ENCODE measurements at places on chromosomes 3 and 15.

GRCh38 chr3:48765376-48765775, 48.4 kb upstream of the IP6K2 start:
- DNase-seq = no peak

DNA sequence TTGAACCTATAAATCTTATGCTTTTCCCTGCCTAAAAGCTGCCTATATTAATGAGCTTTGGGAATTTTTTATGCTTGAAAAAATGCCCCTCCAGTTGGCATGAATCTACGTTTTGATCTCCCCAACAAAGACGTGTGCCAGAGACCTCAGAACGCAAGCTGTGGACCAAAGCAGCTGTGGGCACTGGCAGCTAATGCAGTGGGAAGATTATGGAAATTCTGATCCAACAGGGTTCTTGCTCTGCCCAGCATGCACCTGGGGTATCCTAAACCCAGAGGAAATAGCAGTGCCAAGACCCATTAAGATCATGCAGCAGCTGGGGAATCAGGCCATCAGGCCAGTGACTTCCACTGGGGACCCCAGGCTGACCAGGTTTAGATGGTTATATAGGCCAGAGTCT, 423.0 kb downstream of the ZBBX start:
- no peak for DNase-seq

DNA sequence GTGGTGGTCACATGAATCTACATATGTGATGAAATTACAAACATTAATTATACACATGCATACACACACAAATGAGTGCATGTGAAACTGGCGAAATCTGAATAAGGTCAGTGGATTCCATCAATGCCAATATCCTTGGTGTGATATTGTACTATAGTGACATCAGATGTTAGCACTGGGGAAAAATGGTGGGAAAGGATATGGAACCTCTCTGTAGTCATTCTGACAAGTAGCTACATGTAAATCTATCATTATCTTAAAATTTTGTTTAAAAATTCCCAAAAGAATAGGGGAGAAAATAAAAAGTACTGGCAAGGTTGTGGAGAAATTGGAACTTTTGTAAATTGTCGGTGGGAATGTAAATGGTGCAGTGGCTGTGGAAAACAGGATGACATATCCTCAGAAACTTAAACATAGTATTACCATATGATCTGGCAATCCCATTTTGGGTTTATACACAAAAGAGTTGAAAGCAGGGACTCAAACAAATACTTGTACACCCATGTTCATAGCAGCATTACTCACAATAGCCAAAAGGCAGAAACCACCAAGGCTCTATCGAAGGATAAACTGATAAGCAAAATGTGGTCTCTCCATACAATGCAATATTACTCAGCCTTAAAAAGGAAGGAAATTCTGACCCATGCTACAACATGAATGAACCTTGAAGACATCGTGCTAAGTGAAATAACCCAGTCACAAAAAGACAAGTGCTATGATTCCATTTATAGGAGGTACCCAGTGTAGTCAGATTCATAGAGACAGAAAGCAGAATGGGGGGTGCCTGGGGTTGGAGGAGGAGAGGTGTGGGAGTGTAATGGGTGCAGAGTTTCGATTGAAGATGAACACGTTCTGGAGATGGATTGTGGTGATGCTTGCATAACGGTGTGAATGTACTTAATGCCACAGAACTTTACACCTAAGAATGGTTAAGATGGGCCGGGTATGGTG, 25.3 kb upstream of the HRH1 start:
- DNase-seq = no peak

DNA sequence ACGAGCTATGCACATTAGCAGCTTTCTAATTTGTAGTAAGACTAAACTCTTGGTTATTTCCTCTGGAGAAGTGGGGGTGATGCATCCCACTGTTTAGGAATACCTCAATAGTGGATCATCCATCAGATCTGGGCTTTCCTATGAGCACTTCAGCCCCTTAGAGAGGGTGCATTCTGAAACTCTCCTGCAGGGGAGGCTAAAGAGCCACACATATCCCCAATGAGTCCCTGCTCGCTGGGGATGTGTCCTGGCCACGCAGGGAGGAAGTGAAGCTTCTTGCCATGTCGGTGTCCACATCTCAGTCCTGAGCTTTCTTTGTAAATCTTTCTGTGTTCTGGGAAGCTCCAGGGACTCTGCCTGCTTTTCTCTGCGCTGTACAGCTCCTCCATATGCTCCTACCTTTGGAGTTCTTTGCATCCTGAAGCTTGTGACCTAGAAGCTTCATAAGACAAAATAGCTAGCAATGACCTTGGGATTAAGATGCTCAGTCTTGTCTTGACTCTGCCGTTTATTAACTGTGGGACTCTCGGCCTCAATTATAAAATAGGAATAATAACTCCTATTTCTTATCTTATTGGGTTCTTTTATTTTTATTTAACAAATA, 28.3 kb upstream of the MASP1 start:
- peak; percentile 28 for DNase-seq

DNA sequence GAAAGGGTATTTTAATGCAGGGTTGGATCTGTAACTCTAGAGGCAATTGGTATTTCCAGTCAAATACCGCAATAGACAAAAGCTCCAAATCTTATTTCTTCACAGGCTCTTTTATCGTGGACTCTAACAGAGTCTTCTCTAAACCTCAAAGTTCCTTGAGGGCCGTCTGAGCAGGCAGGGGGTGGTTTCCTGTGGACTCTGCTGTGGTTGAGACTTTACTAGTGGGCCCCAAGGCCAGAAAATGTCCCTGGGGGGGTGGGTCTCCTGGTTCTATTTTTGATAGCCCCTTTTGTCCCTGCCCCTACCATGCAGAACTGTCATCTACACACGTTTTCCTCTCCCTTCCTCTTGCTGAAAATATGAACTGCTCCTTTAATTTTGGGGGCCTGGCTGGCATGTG, 80.1 kb downstream of the ASB7 start:
- no peak for DNase-seq

- no peak for DNase-seq
These were observed 12.8 kb downstream of the CSNK1G1 start for GRCh38 chr15:64343222-64343621.

- no peak for DNase-seq
These were observed 147.1 kb upstream of the IGF1R start for GRCh38 chr15:98501192-98501591.

- no peak for DNase-seq
These were observed 713.5 kb upstream of the LMCD1 start for GRCh38 chr3:7787871-7788828.

DNA sequence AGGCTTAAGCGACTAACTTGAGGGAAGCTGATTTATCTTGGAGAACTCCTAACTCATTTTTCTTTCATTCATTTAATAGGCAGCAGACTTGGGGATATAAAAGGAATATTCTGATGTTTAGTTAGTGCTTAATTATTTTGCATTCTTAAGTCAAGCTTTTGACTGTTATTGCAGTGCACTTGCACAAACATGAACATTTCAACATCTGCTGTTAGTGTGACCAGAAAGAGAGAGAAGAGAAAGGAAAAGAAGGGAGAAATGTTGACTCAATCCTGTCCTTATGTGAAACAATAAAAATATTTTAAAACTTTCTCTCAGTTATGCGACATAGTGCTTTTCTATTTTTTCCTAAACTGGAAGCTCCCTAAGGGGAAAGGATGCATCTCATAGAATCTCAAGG, 507.8 kb downstream of the LPP start:
- no peak for DNase-seq

GRCh38 chr3:126956361-126956760, 26.6 kb upstream of the PLXNA1 start:
- DNase-seq = no peak

- no peak for DNase-seq
These were observed 60.8 kb upstream of the ANKRD34C start for GRCh38 chr15:79221696-79222095.

- no peak for DNase-seq
These were observed 541 bp downstream of the RPS27L start for GRCh38 chr15:63156755-63157117.

DNA sequence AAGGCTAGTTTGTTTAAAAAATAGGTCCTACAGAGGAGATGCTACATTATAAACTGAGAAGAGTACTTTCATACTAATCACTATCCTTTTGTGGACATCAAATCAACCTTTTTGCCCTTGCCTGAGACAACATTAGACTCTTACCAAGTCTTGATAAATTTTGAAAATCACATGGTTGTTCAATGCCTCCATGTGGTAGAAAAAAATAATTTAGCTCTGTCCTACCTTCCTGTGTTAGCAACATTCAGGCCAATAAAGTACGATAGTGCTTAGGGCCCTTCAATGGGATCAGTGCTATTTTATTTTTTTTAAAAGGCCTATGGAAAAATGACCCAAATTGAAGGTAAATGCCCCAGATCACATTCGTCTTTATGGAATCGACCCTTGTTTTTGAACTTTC, 5.0 kb upstream of the UBE2E1 start:
- DNase-seq = no peak

DNA sequence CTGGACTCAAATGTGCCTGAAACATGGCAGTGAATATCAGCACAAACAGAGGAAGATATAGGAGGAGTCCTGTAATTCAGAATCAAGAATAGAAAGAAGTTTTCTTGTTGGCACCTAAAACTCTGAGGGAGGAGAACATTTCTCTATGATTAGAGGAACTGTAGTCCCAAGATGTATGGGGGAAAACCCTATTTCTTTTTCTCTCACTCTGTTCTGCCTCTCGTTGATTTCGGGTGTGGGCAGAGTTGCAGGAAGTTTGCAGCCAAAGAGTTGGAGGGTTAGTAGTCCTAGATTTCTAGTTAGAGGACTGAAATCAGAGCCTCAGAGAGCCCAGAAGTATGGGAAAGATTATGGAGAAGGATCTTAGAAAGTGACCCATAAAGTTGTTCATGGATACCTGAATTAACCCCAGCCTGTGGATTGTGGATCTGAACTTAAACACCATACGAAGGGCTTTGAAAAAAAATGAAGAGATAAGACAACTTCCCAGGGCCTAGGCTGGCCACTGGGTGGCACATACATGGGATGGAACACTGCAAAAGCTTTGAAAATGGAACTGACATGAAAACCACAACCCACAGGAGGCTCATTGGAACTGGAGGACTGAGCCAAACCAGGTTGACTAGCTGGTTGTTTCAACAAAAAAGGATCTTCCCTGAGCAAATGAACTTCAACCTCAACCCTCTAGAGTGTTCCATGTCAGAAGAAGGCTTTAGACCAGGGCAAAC, 34.6 kb downstream of the FMN1 start:
- DNase-seq = no peak

DNA sequence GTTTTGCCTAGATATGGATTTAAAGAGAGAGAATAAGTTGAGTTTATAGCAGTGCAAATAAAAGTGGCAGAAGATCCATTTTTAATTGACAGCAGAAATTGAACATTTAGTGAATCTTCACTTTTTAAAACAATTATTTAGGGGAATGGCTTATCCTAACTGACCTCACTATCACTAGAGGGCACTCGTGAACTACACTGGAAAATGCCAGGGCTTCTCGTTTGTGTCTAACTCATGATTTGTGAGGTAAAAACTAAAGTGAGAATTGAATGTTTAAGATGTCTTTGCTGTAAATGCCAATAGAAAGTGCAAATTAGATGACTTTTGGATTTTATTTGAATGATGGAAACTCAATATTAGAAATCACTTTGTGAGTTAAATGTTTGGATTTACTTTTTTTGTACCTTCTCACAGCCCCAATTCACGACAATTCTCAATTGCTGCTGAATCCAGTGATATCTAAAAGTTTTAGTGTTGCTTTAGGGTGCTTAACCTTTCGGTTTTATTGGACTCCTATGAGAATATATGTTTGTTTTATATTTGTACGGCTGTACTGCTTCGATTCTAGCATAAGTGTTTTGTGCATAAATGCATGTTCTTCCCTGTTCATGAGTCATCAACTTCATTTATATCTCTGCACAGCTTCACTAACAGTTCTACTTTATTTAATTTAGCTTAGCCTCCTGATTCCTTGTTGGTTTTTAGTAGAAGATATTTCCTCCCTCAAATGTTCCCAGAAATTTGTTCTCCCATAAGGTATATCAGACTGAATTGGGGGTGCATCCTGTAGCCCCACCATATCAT, 462.1 kb downstream of the MFSD1 start:
- DNase-seq = no peak

GRCh38 chr3:100274361-100274760, 13.6 kb downstream of the TBC1D23 start:
- DNase-seq = no peak

GRCh38 chr15:92690395-92690794, 34.8 kb upstream of the FAM174B start:
- DNase-seq = no peak

GRCh38 chr3:41974223-41974622, 12.3 kb upstream of the ULK4 start:
- DNase-seq = no peak

- no peak for DNase-seq
These were observed 1271.7 kb upstream of the GBE1 start for GRCh38 chr3:83033133-83033532.

- no peak for DNase-seq
These were observed 27.4 kb downstream of the GOLM2 start for GRCh38 chr15:44315773-44316465.

- no peak for DNase-seq
These were observed 36.7 kb upstream of the HRH1 start for GRCh38 chr3:11117591-11117990.

GRCh38 chr15:56816781-56817180, 83.5 kb upstream of the ZNF280D start:
- DNase-seq = no peak

GRCh38 chr15:99403597-99403996, 152.3 kb downstream of the LRRC28 start:
- DNase-seq = no peak

DNA sequence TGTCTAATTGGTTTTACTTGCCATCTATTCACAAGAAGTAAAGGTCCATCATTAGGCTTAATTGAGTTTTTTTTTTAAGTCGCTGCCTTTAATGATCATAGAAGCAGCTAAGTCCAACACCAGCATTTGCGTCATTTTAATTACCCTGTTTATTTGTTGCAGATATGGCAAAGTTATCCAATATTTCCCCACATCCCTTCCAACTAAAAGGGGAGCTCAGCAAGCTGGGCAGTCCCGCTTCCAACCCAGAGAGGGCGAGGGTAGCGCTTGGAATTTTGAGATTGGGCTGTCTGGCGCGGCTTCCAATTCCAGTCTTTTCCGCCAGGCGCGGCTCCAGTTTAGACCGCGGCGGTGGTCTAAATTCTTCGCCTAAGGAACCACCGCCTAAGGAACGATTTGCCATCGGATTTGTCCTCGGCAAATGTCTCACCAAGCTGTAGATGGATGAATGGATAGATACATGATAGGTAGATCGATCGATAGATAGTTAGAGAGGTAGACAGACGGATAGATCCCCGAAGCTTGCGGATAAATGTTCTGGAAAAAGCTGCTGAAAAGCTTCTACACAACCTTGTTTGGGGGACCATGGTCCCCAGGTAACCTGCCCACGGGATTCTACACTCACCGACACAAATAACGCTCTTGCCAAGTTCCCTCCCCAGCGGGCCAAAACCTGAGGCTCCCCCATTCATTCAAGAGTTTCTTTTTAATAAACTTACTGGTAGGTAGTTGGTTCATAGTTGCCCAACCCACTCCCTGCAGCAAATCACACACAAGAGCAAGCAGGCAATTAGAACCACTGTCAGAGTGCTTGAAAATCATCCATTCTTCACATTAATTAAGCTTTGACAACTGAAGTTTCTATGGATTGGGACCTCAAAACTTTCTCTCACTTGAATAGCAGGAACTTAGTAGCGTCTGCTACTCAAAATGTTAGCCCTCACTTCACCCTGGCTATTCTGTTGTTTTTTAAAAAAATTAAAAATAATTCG, 49.1 kb downstream of the ZIC4 start:
- DNase-seq = no peak

Measured in stimulated activated CD8-positive, alpha-beta memory T cell treated with anti-CD3 and anti-CD28 coated beads, Interleukin-7, amount 100 ng/mL, for 1 hour (primary cell).